ENCODE measurements at places on chromosomes 5 and 9.

- no peak for DNase-seq
Observed at GRCh38 chr9:20632705-20633104, 10.4 kb upstream of the MLLT3 start.

- DNase-seq, result no peak
Observed at GRCh38 chr5:107467137-107467932, 203.4 kb downstream of the EFNA5 start.

GRCh38 chr9:27750566-27750965 is 177.3 kb upstream of the C9orf72 start:
- DNase-seq, result no peak

- peak; percentile 25 for DNase-seq
Observed at GRCh38 chr5:10689391-10690081, 71.5 kb downstream of the DAP start.

DNA sequence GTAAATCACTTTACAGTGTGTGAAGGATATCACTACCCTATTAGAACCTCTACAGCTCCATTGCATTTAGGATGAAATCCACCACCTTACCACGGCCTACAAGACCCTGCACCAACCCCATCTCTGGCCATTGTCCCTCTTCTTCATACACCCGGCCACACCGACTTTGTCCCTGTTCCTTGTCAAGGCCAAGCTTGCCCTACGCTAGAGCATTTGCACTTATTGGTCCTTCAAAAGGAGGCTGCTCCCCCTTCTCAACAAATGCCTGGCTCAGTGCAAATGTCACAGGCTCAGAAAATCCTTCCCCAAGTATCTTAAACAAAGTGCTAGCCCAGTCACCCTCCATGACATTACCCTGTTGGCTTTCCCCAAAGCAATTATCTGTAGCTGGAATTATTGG is 4.1 kb upstream of the HRH2 start:
- DNase-seq, result no peak
